MCF 10A (cell line): ENCODE measurements at places on chromosomes 12 and 14. TPM values are rescaled to one million over a fixed set of nuclear protein-coding genes. Genes with fewer than 3 reads are reported as not detected.

Gene ACRBP
- total RNA-seq: 0.30 and 2.5 TPM in 2 replicates

Gene NTN4
- total RNA-seq: 53.0 and 96.4 TPM in 2 replicates

Gene RERG
- 7.6 and 16.5 TPM in 2 replicates for total RNA-seq

Gene POTEM
- total RNA-seq: not detected in 2 replicates

Gene CFAP251
- total RNA-seq: 19.7 and 23.5 TPM in 2 replicates

Gene HOXC6
- total RNA-seq: 7.1 and 11.5 TPM in 2 replicates

DNA sequence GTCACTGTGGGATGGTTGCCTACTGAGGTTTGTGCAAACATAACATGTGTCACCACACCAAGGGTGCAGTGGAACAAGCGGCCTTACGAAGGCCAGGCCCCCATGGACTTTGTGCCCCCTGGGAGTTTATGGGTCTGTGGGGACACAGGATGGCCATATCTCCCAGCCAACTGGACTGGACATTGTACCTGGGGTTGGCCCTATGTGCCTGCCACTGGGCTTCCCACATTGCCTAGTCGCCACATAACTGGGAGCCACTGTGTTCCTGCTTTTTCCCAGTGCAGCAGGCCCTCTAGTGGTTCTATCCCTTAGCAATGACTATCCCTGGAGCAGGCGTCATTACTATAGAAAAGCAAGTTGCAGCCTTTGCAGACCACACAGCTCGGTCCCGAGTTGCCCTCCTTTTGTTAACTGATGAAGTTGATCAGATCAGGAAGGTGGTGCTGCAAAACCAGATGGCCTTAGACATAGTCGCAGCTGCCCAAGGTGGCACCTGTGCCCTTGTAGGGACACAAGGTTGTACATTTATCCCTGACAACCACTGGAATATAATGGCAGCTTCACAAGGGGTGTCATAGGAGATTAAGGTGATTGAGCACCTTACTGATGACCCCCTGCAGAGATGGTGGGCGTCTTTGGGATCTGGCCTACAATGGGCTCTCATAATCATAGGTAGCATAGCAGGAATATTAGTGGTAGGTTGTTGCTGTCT lies 15.2 kb upstream of the RNASE12 start:
- H3K27me3 ChIP-seq: no peaks in the 10 kb centered on the region
- H3K4me3 ChIP-seq: no peak overlapping the region
- H3K4me1 ChIP-seq: peaks cover 9% of the 10 kb centered on the region
- no peak overlapping the region for H3K27ac ChIP-seq
- no peaks in the 10 kb centered on the region for H3K36me3 ChIP-seq

DNA sequence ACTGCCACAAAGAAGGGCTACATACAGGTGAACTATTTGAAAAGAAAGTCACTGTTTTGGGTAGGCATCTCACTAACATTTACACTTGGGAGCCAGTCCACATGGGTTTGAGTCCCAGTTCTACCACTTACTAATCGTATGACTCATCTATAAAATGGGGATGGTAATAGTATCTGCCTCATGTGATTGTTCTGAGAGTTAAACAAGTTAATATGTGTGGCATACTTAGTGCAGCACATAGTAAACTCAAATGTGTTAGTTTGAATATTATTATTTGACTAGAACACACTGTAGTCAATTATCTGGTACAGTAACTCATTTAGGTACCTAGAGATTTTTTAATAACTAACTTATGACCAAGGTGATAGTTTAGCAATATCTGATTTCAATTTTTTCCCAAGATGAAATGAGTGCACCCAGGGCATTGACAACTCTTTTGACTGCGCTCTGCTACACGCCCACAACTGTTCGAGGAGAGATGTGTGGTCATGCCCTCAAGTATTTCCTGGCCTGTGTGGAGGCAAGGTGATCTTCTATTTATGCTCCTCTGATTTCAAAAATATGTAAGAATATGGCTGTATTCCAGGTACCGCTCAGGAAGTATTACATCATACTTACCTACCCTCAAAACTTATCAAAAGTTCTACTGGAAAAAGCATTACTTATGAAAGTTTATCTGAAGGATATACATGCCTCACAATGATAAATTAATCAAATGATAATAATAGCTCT lies 210.6 kb upstream of the EGLN3 start:
- H3K4me3 ChIP-seq: no peak overlapping the region
- H3K27me3 ChIP-seq: no peaks in the 10 kb centered on the region
- peaks cover 7% of the 10 kb centered on the region for H3K4me1 ChIP-seq
- no peaks in the 10 kb centered on the region for H3K36me3 ChIP-seq
- DNase-seq: peak; percentile 70

- DNase-seq: no peak
- H3K27ac ChIP-seq: no peak overlapping the region
- H3K4me1 ChIP-seq: peaks cover 24% of the 10 kb centered on the region
- no peaks in the 10 kb centered on the region for H3K36me3 ChIP-seq
- no peaks in the 10 kb centered on the region for H3K27me3 ChIP-seq
Observed at GRCh38 chr12:115324949-115325593, 641.1 kb upstream of the TBX3 start.

- no peak for DNase-seq
- no peak overlapping the region for H3K4me3 ChIP-seq
- H3K36me3 ChIP-seq: no peaks in the 10 kb centered on the region
Observed at GRCh38 chr14:50012644-50013043, 103.7 kb downstream of the VCPKMT start.

DNA sequence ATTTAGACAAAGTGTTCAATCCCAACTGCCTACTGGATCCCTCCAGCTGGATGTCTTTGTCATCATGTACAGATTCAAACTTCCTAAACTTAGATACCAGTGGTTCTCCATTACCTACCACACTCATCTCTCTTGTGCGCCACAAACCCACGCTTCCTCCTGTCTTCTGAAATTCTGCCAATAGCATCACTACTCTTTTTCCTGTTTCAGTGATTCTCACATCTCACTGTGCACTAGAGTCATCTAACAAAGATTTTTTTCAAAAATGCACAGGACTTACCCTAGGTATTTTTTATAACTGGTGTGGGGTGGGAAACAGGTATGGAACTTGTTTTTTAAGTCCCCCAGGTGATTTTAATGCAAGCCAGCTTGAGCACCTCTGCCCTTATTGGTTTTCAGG lies 5.9 kb downstream of the PSMB5 start:
- peaks cover 90% of the 10 kb centered on the region for H3K36me3 ChIP-seq
- DNase-seq: no peak
- peaks cover 17% of the 10 kb centered on the region for H3K4me1 ChIP-seq
- H3K27me3 ChIP-seq: no peaks in the 10 kb centered on the region
- peak overlapping the region; percentile 86 for H3K27ac ChIP-seq
- H3K4me3 ChIP-seq: no peak overlapping the region

- H3K36me3 ChIP-seq: peaks cover 67% of the 10 kb centered on the region
- H3K27me3 ChIP-seq: no peaks in the 10 kb centered on the region
Observed at GRCh38 chr14:24162093-24162492, 1.0 kb downstream of the IRF9 start.

DNA sequence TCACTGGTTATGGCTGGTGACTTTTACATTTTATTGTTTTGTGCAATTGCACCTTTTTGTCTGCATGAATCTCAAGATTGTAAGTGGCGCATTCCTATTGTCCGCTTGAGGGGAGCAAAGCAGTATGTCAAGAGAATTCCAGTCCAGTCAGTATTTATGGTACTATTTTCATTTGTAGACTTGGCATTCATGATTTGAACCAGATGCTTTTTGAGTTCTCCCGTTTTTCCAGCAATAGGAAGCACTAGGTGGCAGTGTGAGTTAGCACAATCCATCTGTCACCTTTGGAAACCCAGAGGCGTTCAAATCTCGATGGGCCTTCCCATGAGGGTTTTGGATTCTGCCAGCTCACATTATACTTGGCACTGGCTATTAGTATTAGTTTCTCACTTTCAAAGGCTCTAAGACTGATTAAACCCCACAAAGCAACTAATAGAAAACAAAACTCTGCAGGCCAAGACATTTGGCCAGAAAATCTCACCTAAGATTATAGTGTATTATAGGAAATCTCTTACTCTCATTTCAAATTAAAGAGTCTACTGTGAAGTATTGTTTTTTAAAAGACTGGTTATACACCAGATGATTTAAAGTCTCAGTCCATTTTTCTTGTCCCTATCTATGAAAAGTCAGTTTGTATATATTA lies 2.2 kb downstream of the DACT1 start:
- no peak overlapping the region for H3K4me3 ChIP-seq
- peak; percentile 66 for DNase-seq
- H3K27ac ChIP-seq: no peak overlapping the region
- peaks cover 48% of the 10 kb centered on the region for H3K27me3 ChIP-seq
- no peaks in the 10 kb centered on the region for H3K4me1 ChIP-seq

DNA sequence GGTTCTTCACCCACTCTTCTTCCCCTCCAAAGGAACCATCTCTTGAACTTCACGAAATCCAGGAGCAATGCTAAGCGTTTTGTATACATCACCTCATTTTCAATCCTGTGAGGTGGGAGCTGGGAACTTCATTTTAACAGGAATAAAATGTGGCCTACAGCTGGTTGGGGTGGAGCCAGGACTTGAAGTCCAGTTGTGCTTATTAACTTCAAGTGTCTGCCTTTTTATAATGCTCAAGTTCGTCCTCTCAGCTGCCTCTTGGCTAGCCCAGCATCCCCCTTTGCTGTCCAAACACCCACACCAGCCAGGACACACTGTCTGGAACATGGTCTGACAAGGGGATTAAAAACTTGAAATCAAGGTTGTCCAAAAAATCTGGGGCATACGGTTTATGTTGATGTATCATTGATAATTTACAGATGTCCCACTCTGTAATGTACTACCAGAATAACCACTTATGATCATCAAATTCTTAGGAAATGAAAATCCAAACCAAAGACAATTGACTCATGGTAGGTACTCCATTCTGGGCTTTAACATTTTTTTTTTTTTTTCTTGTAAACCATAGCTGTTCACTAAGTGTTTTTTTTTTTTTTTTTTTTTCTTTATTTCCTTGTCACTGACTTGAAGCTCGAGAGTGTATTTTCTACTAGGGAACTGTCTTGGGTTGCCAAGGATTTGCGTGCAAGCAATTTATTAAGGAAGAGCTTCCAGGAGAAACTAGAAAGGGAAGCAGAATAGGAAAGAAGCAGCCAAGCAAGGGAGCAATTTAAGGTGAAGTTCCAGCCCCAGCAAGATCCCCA lies 252.3 kb downstream of the EFCAB11 start:
- H3K4me3 ChIP-seq: peak overlapping the region; percentile 67
- H3K27ac ChIP-seq: no peak overlapping the region
- peak; percentile 6 for DNase-seq
- H3K36me3 ChIP-seq: no peaks in the 10 kb centered on the region
- H3K4me1 ChIP-seq: peaks cover 5% of the 10 kb centered on the region
- no peaks in the 10 kb centered on the region for H3K27me3 ChIP-seq

DNA sequence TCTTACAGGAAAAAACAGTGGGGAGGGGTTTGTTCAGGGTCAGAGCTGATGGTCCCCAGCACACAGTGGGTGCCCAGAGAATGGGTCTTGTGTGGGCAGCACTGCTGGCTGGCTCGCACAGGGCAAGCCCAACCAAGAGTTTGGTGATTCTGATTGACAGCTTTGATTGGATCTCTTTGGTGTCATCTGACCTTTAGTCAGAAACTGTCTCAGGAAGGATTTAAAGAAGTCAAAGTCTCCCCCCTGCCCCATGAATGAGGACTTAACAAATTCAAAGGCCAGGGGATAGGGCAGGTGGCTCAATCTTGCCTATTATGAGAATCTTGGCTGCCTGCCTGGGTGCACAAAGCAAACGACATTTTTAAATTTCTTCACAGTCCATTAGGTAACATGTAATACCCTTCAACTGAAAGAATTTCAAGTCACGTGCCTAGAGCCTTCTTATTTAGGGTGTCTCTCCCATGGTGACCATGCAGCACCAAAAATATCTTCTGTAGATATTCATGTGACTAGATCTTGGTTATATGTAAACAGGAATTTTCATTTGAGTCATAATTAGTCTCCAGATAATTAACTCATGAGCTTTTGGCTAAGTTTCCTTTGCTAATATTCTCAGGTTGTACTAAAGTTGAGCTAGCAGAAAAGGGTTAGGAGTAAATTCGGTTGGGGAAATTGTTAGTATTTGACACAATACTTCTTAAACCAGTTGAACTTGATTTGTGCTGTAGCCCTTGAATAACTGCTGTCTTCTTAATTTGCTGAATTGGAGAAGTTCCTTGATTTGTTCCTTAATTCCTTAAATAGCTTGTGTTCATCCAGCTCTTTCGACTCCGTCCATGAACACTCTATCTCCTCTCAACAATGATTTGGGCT lies 54.5 kb upstream of the HECTD1 start:
- peaks cover 18% of the 10 kb centered on the region for H3K4me1 ChIP-seq
- peak; percentile 75 for DNase-seq
- no peak overlapping the region for H3K27ac ChIP-seq
- H3K4me3 ChIP-seq: no peak overlapping the region
- H3K36me3 ChIP-seq: no peaks in the 10 kb centered on the region

DNA sequence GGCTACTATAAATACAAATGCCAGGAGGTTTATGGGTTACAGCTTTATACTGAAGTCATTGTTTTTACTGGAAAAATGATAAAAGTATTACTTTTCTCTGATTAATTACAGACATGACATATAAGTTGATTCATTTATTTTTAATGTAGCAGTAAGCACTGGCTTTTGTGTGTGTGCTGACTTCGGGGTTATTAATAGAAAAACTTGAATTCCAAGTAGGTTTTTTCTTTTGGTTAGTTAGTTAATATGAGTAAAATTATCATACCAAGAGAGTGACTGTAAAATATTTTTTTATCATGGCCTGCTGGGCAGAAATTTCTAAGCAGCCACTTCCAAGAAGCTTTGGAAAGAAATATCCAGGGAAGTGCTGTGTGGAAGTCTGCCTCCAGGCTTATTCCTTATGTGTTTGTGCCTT lies 56.4 kb downstream of the IFT81 start:
- peaks cover 15% of the 10 kb centered on the region for H3K36me3 ChIP-seq
- H3K27me3 ChIP-seq: no peaks in the 10 kb centered on the region
- no peaks in the 10 kb centered on the region for H3K4me1 ChIP-seq
- H3K27ac ChIP-seq: no peak overlapping the region
- no peak overlapping the region for H3K4me3 ChIP-seq

DNA sequence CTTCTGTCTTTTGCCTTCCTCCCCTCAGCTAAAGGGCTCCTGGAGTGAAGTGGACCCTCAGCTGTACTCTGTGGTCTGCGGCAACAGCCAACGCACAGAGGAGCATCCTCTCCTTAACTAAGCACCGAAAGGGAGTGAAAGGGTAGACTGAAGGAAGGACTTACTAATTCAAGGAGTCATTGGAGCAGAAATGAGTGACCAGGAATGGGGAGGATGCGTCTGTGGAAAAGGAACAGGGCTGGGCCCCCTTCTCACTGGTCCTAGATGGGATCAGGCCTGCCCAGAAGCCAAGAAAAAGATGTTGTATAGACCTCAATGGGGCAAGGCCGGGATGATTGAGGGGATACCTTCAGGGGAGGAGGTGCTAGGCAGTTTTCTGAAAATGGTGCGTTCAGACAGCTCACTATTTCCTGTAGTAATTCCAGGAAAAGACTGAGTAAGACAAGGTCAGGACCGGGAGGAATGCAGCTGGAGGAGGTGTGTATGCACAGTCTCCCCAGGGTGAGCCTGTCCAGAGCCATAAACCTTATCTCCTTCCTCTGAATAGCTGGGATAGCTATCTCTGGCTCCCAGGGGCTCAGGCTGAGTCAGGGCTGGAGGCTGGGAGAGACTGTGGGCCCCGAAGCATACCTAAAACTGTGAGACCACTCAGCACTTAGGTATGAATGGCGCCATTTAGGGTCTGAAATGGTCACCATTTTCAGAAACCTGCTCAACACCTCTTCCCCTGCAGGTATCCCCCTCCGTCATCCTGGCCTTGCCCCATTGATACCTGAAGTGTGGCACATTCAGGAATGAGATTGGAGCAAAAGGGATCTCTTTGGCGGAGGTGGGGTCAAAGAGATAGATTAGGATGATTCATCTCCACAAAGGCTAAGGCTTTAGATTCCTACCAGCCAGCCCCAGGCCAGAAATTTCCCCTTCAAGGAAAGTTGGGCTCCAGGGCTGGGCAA lies 20.2 kb upstream of the KRT8 start:
- H3K4me1 ChIP-seq: peaks cover 26% of the 10 kb centered on the region
- no peaks in the 10 kb centered on the region for H3K36me3 ChIP-seq
- peak; percentile 54 for DNase-seq
- H3K4me3 ChIP-seq: no peak overlapping the region
